ENCODE measurements at places on chromosomes 4 and X.

DNA sequence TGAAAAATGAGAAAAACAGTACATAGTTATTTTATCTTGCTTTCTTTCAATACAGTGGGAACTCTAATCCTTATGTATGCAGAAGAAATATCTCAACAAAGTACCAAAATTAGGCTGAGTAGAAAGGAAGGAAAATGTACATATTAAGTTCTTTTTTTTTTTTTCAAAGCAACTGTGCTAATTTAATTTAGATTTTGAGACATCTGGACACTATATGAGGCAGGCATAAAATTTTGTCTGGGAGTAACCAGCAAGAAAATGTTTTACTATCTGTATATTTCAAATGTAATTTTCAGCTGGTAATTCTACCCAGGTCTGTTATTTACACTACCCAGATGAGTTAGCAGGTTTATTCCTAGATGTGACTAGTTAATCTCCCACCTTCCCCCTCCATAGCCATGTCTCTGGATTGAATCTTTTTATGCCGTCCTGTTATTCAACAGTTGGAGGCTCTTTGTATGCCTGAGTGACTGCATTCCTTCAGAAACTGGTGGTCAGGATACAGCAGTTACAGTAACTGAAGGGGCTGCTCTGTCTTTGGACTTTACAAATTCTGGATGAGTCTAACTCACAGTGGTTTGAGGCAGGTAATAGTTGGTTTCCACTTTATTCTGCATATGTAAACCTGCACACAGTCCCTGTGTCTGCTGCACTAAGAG, 633.6 kb downstream of the PCDH18 start:
- no peak for DNase-seq

DNA sequence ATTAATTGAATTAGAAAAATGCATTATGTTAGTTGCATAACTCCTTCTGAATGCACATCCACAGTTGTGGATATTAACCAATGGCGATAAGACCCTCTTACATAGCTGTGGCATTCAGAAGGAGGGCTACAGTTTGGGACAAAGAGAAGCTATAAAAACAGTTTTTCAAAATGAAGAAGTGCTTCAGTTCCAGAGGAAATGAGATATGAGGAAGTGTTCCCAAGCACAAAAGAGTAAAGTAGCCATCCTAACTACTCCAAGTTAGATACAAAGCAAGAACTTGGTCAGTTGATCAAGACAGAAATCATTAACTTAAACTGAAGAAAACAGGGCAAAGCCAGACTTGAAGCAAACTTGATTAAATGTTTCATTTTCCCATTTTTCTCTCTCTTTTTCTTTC, 17.2 kb upstream of the ADGRL3 start:
- DNase-seq, result no peak

DNA sequence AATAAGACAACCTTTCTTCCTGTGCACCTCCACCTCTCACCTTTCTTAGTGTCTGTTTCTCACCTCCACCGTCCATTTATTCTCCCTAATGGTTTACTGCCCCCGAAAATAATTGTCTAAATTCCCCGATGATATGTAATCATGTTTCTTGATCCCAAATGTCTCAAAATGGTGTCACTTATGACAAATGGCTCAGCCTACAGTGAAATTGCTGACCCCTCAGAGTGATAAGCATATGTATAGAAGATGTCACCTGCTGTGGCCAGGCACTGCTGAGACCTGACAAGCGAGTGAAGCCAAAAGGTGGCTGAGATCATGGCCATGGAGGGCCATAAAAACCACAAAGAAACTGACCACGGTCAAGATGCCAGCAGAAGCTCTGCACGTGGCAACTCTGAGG, 35.7 kb downstream of the MSL3 start:
- no peak for DNase-seq

DNA sequence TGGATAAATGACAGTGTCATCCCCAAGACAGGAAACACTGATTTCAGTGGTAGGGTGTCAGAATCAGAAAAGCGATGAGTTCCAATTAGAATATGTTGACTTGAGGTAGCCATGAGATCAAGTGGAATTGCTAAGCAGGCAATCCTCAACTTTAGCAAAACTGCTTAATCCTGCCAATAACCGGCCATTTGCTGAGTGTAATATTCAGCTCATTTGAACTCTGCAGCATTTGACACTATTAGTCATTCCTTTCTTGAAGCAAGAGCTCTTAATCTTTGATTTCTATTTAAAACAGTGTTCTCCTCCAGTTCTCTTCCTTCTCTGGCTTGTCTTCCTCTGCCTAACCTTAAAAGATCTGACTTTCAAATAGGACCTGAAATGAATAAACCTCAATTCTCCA, 68.7 kb upstream of the DCLK2 start:
- no peak for DNase-seq

DNA sequence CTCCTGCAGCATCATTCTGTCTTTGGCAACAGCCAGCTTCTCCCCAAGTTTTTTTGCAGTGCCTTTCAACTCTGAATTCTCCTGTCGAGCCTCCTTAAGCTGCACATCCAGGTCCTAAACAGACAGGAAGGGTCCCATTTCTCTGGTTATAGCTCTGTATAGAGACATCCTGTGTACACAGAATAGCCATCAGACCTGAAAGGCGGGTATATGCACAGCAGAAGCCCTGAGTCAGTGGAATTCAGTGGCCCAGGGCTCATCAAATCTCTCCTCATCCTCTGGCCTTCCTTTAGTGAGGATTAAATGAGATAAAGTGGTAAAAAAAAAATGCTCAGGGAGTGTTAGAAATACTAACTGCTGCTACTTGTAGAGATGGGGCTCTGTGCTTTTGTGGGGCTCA, 73.8 kb downstream of the FAM184B start:
- DNase-seq, result no peak

All from C1 segment of cervical spinal cord (tissue), 14 donors.